ENCODE measurements at places on chromosomes 16 and 17. TPM values are rescaled to one million over a fixed set of nuclear protein-coding genes. Genes with fewer than 3 reads are reported as not detected.

GRCh38 chr16:12344577-12345343, 368.2 kb downstream of the SNX29 start:
- H3K27ac ChIP-seq: no peak overlapping the region
- no peaks in the 10 kb centered on the region for H3K36me3 ChIP-seq
- H3K4me1 ChIP-seq: peaks cover 15% of the 10 kb centered on the region
- H3K4me3 ChIP-seq: no peak overlapping the region

DNA sequence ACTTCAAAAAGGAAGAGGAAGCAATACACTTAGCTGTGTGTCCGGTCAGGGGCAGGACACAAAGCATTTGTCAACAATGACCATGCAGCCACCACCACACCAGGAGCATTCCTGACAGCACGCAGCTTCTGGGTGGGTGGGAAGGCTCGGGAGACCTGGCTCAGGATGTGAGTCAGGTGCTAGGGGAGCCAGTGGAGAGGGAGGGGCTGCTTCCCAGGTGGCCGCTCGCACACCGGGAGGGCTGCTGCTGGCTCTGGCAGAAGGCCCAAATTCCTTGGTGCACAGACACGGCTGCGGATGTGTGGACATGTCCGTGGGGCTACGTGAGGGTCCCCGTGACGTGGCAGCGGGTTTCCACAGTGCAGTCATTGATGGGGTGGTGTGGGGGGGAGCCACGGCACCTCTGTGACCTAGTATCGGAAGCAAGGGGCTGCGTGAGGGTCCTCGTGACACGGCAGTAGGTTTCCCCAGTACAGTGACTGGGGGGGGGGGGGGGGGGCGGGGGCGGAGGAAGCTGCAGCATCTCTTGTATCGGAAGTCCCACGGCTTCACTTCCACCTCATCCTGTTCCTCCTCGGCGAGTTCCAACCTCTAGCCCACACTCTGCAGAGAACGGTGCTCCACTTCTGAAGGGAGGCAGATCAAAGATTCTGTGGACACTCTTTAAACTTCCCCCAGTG, 112.8 kb downstream of the ZNF778 start:
- DNase-seq: no peak
- no peak overlapping the region for H3K4me3 ChIP-seq
- peaks cover 12% of the 10 kb centered on the region for H3K36me3 ChIP-seq
- H3K27me3 ChIP-seq: no peaks in the 10 kb centered on the region

DNA sequence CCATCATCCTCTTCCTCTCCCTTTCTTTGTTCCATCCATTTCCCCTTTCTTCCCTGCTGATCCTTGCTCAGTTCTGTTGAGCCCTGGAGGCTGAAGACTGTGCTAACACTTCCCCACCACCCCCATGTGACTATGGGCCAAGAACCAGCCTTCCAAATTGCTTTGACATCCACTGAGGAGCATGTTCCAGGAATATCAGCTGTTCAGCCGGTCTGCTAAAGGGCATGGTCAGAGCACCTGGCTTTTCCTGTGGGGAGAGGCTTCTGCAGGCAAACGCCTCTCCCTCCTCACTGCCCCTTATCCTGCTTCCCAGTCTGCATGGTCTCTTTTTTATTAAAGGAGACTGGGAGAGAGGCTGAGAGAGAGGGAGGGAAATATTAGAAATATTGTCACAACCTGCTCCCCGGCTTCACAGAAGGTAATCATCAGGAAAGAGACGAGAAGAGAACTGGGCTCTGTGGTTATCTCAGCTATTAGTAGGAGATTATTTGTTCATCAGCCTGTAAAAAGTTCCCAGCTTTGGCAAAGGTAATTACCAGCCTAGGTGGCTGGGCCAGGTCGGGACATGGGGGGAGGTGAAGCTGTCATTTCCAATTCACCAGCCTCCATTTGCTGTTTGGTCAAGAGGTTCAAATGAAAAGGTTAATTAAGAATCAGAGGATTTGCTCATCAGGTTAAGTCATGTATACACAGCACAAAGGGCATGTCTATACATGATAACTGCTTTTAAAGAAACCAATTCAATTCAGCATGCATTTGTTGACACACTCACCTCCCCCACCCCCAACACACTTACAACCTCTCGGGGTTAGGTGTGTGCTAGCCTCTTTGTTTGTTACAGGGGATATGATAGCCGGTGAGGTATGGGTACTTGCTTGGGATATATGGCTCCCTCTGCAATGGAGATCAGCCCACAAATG, 83.7 kb upstream of the CRHR1 start:
- no peaks in the 10 kb centered on the region for H3K36me3 ChIP-seq
- no peaks in the 10 kb centered on the region for H3K4me1 ChIP-seq
- DNase-seq: no peak
- no peak overlapping the region for H3K27ac ChIP-seq
- H3K4me3 ChIP-seq: no peak overlapping the region

GRCh38 chr16:71927383-71927782, 32.1 kb downstream of the IST1 start:
- H3K4me3 ChIP-seq: no peak overlapping the region
- no peaks in the 10 kb centered on the region for H3K27me3 ChIP-seq
- no peak overlapping the region for H3K27ac ChIP-seq
- no peaks in the 10 kb centered on the region for H3K4me1 ChIP-seq

C16orf92 gene
- total RNA-seq: not detected
